ENCODE measurements at places on chromosomes 4 and X.

GRCh38 chrX:108299101-108299591 is 139.1 kb downstream of the COL4A6 start:
- DNase-seq: peak; percentile 6

- DNase-seq: no peak
These were observed 136.7 kb downstream of the SMIM20 start for GRCh38 chr4:26050671-26051070.

GRCh38 chrX:121569609-121570008 is 522.2 kb downstream of the GLUD2 start:
- DNase-seq: peak; percentile 26

DNA sequence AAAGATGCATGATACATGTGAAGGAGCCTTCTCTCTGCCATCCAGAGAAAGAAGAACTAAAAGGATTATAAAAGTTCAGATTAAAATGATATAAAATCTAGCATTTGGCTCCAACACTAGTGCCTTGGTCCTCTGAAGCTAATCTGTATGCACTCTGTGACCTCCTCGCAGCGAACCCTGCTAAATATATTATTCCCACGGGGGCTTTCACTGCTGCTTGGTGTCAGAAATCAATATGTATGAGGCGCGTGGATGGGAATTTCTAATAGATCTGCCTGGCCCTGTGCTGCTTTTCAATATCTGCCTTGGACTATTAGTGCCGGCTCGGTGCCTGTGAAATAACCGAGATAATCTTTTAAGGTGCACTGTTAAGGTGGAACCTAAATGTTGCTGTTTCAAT is 69.7 kb downstream of the CXXC4 start:
- no peak for DNase-seq

DNA sequence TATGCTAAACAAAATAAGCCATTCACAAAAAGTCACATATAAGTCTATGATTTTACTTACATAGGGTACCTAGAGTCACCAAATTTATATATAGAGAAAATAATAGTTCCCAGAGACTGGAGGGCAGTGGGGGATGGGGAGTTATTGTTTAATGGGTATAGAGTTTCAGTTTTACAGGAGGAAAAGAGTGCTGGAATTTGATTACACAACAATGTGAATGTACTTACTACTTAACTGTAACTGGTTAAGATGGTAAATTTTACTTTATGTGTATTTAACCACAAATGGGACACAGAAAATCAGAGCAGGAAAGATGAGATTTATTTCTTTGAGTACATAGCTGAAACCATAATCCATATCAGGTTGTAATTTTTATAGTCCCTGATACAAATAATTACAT is 144.4 kb downstream of the TMA16 start:
- no peak for DNase-seq

DNA sequence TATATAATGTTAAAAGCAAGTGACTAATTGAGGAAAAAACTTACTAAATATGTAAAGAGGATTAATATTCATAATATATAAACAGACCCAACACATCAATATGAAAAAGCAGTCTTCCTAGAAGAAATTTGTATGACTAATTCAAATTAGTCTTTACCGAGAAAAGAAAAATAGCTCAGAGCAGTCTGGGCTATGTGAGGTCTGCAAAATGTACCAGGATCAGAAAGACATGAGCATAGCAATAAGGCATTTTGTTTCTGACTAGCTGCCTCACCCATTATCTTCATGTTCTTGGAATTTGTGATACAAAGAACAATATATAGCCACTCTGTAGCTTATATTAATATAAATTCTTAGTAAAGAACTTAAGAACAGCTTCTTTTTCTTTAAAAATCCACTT is 13.7 kb upstream of the TMPRSS11B start:
- no peak for DNase-seq

DNA sequence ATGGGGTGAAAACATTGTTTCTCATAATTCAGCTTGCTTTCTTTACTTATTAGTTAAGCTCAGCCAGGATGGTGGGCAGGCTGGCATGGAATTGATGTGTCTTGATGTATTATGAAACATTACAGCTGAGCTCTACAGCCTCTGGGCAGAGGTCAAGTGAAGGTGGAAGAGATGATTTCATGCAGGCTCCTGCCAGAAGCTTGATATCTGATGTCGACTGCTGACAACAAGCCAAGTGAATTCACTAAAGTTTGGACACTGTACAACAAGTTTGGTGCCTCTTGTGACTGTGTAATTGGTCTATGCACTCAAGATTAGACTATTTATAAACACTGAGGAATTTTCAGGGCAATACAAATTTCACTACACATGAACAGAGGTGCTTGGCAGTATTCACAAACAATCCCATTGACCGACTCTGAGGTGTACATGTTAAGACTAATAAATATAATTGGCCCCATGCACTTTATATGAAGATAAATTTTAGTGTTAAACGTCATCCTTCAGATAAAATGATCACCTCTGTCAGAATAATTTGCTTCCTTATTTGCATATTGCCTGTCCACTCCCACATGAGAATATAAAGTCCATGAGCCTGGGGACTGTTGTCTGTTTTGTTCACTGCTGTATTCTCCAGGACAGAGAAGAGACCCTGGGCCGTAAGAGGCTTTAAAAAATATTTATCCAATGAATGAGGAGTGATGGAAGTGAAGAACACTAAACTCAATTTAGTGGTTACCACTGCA is 612.2 kb downstream of the IQCM start:
- DNase-seq: no peak

GRCh38 chrX:133980406-133980805 is 5.0 kb downstream of the GPC3 start:
- DNase-seq: no peak

Data from GM06990 (cell line).